LoVo (cell line): ENCODE measurements at places on chromosomes 11 and 22.

DNA sequence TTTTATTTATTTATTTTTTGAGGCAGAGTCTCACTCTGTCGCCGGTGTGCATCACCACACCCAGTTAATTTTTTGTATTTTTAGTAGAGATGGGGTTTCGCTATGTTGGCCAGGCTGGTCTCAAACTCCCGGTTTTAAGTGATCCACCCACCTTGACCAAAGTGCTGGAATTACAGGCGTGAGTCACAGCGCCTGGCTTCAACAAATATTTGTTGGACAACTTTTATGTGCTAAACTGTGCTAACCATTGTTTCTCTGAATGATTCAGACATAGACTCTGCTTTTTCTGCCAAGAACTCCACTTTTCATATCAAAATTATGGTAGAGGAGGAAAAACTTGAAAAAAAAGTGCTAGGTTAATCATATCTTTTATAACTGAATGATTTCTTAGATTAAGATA is 36.3 kb downstream of the MMP7 start:
- peak; percentile 76 for DNase-seq

DNA sequence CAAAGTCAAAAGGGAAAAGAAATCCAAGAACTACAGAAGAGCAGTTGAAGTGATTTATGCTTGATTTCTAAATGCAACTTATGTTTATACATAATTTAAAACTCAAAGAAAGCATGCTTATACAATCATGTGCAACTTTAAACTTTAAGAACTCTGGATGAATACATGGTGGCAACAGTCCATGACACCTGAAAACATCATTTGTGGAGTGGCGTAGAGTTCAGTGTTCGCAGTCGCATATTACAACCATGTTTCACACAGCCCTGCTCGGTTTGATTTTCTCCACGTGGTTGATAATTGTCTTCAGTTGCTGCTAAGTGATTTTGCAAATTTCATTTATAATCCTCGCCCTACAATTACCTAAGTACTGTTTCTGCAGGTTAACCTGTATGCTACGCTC is 45.4 kb downstream of the DKK3 start:
- no peak for DNase-seq

- DNase-seq = no peak
Observed at GRCh38 chr11:30585125-30585891, 845 bp downstream of the MPPED2 start.

- DNase-seq = peak; percentile 39
Observed at GRCh38 chr11:102553835-102554282, 23.3 kb upstream of the MMP7 start.
